ENCODE measurements at places on chromosomes 5 and 9.

DNA sequence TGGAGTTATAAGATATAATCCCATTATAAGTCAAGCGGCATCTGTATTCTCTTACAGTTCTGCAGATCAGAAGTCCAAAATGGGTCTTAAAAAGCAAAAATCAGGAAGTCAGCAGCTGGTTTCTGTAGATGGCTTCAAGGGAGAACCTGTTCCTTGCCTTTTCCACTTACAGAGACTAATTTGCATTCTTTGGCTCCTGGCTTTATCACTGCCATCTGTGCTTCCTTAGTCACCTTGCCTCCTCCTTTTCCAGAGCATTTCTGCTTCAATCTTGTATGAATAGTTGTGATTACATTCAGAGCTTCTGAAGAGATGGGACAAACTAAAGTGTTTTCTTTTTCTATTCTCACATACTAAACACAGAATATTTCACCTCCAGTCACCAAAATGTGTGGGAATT is 647.3 kb upstream of the GRAMD2B start:
- no peak for DNase-seq

GRCh38 chr5:167730121-167730520 is 561.3 kb upstream of the WWC1 start:
- DNase-seq = no peak

DNA sequence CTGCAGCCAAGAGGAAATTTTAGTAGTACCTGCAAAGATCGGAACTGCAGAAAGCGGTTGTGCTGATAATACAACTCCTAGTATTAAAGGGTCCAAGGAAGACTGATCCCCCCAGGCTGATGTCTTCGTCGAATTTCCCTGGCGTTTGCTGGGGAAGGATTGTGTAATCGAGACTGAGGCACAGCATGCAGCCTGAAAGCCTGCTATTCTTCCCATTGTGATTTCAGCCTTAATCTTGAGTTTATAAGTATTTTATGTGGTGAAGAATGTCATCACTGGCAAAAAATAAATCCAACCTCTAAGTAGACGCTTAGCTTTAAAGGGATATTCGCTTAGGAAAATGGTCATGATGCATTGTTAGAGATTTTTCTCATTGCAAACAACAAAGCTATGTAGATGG is 21.3 kb upstream of the LMX1B start:
- DNase-seq = no peak

GRCh38 chr9:109584205-109584604 is 86.1 kb upstream of the PTPN3 start:
- DNase-seq = no peak

- no peak for DNase-seq
These were observed 6.2 kb downstream of the TMEM8B start for GRCh38 chr9:35835216-35835632.

GRCh38 chr9:113887436-113887835 is 11.3 kb downstream of the ZNF618 start:
- no peak for DNase-seq

DNA sequence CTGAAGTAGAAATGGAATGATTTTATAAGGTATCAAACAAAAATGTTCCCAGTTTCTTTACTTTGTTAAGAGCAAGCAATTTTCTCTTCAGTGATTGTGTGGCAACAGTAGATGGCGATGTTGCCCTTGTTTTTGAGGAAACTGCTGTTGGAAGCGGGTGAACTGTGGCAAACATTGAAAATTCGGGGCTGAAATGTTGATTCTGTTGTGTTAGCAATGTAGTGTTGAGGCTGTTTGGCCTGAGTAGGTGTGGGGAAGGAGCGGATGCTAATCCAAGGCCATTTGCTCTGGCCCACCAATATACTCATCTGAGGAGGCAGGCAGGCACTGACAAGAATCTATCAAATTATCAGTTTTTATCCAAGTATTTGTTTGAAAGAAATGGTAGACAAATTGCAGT is 129.8 kb downstream of the SLC12A2 start:
- DNase-seq = no peak

DNA sequence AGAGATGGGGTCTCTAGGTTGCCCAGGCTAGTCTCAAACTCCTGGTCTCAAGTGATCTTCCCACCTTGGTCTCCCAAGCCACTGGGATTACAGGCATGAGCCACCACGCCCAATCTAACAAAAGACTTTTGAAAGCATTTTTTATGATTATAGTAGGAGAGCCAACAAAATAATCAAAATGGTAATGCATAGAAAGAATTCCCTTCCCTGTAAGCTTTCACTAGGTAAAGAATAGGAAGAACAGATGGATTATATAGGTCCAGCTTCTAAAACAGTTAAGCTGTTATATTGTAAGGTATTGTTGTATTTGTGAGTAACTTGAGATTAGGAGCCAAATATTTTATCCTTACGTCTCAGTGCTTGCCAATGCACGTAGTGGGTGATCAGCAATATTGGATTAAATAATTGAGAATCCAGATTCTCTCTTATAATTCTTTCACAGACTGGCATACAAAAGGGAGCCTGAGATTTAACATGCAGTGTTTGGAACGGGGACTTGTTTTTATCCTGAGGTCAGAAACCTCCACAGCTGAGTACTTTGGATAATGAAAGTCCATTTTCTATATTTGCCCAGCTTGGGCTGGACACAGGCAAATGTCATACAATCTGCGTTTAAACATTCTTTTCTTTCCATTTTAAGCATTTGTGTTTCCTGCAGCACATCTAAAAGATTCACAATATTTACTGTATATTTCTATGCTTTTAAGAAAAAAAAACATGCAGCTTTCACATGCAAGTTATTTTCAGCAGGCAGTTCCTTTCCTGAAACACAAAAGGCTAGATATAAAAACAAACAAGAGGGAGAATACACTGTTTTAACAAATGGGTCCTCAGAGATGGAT is 238.4 kb downstream of the ARRDC3 start:
- DNase-seq = no peak

GRCh38 chr9:109880276-109881169 is 100.5 kb downstream of the PALM2AKAP2 start:
- no peak for DNase-seq

- DNase-seq = peak; percentile 16
These were observed 79.9 kb downstream of the FNBP1 start for GRCh38 chr9:129962889-129963703.

GRCh38 chr9:88071331-88071730 is 66.9 kb downstream of the SPATA31C2 start:
- DNase-seq = no peak

DNA sequence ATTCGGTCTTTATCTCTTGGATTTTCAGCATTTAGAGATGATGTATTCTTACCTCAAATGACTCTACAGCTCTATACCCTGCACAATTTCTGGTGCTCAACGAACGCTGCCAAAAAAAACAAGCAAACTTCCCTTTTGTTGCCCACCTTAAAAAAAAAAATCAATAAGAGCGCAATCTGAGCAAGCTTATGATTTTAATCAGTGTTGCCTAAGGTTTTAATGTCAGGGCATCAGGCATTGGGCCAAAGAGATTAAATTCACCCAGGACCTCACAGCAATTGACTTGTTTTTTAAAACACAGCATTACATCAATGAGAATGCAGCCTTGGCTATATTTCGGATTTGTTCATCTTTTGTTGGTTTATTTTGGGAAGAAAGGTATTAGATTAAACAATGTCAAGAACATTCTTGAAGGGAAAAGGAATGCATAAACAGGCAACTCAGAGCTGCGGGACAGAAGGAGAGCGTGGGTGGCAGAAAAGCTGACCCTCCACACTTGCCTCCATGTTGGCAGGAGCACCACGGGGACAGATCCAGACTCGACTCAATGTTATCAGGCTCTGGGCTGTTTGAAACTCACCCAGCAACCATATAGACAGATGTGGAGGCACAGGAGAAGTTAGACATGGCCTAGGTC is 127.5 kb upstream of the DAPK1 start:
- no peak for DNase-seq

- DNase-seq = no peak
These were observed 239.8 kb downstream of the PBX3 start for GRCh38 chr9:125986966-125987365.

DNA sequence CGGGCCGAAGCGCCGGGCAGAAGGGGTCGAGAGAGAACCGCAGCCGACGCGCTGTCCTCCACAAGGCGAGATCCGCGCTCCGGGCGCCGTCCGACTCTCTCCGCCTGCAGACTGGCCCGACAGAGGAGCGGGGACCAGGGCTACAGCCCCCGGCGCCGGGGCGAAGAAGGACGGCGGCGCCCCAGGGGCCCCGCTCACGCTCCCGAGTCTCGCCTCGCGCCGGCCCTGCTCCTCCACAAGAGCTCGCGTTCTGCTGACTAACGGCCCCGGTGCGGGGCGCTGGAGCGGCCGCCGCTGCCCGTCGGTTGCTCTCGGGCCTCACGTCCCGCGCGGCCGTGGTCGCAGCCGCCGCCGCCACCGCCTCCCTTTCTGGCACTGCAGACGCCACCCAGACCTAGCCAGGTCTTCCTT is 338 bp downstream of the ABHD17B start:
- no peak for DNase-seq

DNA sequence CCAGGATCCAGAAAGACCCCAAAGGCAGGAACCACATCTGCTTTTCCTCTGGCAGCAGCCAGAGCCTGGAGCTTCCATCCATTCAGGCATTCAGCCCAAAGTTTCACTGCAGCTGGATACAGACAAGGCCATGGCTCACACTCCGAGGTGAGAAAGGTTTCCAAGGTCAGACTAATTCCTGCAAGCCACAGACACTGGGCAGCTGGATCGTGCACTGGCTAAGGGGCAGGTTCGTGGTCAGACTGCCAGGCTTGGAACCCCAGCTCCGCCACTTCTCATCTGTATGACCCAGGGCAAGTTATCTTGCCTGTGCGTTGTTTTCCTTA is 36.9 kb downstream of the SPOCK1 start:
- DNase-seq = no peak

GRCh38 chr5:98570010-98570409 is 203.5 kb upstream of the RGMB start:
- no peak for DNase-seq

DNA sequence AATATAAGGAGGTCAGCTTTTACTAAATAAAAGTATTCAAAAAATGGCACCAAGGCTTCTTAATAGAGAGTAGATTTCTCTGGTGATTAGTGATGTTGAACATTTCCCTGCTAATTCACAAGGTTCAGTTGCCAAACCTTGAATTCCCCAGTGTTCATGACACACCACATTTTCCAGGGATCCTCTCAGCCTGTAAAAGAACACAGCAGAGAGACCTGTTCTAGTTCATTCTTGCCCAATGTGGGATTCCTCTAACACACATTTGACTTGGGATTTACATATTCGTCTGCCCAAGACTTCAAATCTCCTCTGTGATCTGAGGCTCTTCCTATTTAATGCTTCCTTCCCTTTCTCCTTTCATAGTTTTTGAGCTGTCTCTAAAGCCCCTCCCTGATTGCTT is 273.2 kb upstream of the CDH9 start:
- no peak for DNase-seq

DNA sequence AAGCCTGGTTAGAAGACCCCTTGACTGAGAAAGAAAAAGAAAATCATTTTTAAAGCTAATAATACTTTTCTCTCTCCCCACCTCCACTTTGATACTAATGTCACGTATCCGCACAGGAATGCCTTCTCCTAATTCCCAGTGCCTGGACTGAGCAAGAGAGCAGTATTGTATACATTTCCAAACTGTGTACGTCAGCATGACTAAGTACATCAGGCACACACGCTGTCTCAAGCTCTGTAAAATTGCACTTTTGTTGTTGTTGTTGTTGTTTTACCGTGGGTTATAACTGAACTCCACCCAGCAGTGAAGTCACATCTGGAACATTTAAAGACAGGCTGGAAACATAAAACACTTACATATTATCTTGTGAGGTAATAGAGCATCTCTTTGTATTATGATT is 407.6 kb downstream of the DNAH5 start:
- no peak for DNase-seq

- DNase-seq = no peak
These were observed 106.7 kb upstream of the SH3GL2 start for GRCh38 chr9:17472126-17472525.

- DNase-seq = no peak
These were observed 571.2 kb upstream of the ZNF462 start for GRCh38 chr9:106291786-106292185.

DNA sequence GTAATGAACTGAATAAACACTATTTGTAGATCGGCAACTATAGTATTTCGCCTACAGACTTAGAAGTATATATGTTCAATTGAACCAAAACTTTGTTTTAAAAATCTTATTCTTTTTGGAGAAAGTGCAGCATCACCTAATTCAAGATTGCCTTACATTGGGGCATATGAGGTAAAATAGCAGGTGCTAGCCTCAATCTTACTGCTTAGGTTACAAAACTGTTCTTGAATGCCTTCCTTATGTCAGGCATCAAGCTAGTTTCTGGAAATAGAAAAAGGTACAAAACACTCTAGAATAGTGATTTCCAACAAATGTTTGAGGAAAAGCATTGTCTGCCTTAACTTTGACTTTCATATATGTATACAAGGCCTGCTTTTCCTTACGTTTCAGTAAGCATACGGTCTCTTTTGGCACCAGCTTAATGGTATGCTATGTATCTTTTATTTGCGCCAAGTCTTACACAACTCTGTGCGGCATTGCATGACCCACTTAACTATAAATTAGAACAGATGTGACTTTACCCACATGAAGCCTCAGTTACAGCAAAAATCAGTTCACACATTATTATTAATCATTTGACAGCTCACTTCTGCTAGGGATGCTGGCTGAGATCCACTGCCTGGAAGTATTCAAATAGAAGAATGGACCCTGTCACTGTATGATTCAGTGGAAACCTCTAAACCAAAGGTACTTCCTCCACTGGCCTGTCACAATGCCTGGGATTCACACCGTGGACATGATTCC is 174.1 kb downstream of the PRELID2 start:
- no peak for DNase-seq

DNA sequence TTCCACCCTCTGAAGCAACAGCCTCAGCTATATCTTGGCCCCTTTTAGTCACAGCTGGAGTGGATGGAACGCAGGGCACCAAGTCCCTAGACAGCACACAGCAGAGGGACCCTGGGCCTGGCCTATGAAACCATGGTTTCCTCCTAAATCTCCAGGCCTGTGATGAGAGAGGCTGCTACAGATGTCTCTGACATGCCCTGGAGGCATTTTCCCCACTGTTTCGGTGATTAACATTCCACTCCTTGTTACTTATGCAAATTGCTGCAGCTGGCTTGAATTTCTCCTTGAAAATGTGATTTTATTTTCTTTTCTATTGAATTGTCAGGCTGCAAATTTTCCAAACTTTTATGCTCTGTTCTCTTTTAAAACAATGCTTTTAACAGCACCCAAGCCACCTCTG is 384.8 kb downstream of the PRR16 start:
- no peak for DNase-seq

DNA sequence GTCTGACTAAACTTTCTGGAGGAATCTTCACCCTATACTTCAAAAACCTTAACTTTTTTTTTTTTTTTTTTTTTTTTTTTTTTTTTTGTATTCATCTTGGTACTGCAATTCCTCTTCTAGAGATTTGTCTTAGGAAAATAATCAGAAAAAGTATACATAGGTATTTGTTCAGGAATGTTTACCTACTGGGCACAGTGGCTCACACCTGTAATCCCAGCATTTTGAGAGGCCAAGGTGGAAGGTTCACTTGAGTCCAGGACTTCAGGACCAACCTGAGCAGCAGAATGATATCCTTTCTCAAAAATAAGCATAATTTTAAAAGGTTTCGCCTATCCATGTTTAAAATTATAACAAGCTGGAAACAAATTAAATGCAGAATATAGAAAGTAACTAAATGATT is 33.3 kb upstream of the NREP start:
- DNase-seq = no peak

All from stimulated activated CD4-positive, alpha-beta T cell treated with anti-CD3 and anti-CD28 coated beads, TNF-alpha, amount 100 ng/mL, for 1 hour (primary cell).